HT-29 (cell line): ENCODE measurements at places on chromosomes 7 and 10. TPM values are rescaled to one million over a fixed set of nuclear protein-coding genes. Genes with fewer than 3 reads are reported as not detected.

The ZNF503 gene
- total RNA-seq, result 4.6 and 8.8 TPM in 2 replicates

The MACROH2A2 gene
- total RNA-seq, result not detected in 2 replicates

The OR6V1 gene
- not detected in 2 replicates for total RNA-seq

The CYP3A7 gene
- 0.10 TPM in 1 of 2 replicates, not detected in the other for total RNA-seq

The EPHB6 gene
- 35.9 and 45.9 TPM in 2 replicates for total RNA-seq

The SPDYE8 gene
- total RNA-seq, result not detected in 2 replicates

The STARD3NL gene
- 25.5 and 25.8 TPM in 2 replicates for total RNA-seq

The NPY gene
- not detected in 2 replicates for total RNA-seq

The AGAP6 gene
- 11.3 and 12.3 TPM in 2 replicates for total RNA-seq

The FKBP14 gene
- total RNA-seq, result 3.3 and 3.7 TPM in 2 replicates

The RBP4 gene
- total RNA-seq, result 2.7 and 4.5 TPM in 2 replicates

The LRRC17 gene
- not detected in 2 replicates for total RNA-seq

GRCh38 chr7:157309988-157310668, 26.7 kb upstream of the DNAJB6 start:
- DNase-seq, result no peak

GRCh38 chr7:27000496-27000895, 95.3 kb downstream of the HOXA1 start:
- no peak for DNase-seq

DNA sequence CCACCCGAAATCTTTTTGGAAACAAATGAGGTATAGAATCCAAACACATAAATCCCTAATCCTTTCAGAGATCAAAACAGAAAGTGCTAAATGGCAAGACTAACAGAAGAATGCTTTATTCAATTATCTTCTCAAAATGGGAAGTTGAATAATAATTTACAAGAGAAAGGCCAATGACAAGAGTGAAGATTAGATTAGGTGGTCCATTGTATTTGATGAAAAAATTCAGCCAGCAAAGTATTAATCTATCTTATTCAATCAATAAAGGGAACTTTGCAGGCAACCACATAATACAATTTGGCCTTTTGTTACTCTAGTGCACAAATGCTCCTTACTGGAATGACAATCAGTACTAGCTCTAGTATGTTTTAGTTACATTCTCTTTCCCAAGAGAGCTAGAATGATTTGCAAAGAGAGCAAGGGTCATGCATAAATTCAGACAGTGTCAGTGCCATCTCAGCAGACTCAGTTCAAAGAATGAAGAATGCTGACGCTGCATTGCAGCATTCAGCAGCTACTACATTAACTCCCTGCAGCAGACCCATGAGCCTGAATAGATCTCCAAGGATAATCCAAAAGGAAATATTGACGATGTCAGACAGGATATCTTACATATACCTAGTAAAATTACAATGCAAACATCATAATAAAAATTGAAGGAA, 131.8 kb downstream of the ANK3 start:
- no peak for DNase-seq

DNA sequence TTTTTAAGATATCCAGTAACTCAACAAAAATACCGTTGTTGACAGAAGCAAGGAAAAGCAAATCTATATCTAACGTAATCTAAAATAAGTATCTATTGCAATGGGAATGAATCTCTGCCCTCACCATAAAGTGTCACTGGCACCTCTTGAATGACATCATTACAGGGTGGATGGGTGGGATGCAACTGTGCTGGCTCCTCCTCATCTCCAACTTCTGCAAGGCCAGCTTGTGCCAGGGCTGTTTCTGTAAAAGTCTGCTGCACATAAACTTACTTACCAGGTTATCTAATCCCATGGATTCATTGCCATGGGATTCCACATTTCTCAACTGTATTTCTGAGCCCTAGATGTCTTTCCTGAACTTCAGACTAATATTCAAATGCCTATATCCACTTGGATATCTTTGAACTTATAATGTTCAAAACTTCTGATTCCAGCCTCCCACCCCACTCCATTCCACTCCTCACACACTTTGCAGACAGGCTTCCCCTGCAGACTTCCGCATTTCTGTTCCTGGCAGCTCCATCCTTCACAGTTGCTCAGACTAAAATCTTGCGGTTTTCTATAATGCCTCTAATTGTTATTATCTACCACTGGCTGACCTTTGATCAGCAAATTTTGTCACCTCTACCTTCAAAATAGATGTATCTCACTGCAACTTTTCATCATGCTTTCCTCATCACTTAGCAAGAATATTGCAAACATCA, 10.7 kb downstream of the FGL2 start:
- DNase-seq, result no peak

DNA sequence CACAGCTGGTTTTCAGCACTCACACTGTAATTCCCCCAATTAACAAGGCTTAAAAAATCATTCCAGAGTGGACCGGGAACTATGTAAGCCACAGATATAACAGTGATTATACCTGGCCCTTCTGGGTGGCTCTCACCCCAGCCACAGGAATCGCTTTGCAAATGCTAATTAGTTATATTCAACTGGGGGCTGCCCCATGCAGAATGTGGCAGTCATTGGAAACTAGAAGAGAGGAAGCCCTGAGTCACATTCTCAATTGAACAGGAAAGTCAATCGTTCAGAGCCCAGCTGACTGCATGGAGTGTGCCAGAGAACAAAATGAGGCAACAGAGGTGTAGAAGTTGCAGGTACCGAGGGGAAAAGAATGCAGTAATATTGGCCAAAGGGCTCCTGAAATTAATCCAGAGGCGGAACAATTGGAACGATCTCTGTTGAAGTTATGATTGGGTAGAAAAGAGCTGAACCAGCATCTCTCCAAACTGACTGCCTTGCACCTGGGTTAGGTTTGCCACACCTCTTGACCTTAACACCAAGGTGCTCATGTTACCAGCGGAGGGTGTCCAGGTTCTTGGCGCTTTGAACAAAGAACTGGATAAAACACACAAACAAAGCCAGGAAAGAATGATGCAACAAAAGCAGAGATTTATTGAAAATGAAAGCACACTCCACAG, 909.7 kb upstream of the AUTS2 start:
- no peak for DNase-seq

- DNase-seq, result no peak
Measured at GRCh38 chr7:32053204-32053603, 17.0 kb downstream of the PDE1C start.

DNA sequence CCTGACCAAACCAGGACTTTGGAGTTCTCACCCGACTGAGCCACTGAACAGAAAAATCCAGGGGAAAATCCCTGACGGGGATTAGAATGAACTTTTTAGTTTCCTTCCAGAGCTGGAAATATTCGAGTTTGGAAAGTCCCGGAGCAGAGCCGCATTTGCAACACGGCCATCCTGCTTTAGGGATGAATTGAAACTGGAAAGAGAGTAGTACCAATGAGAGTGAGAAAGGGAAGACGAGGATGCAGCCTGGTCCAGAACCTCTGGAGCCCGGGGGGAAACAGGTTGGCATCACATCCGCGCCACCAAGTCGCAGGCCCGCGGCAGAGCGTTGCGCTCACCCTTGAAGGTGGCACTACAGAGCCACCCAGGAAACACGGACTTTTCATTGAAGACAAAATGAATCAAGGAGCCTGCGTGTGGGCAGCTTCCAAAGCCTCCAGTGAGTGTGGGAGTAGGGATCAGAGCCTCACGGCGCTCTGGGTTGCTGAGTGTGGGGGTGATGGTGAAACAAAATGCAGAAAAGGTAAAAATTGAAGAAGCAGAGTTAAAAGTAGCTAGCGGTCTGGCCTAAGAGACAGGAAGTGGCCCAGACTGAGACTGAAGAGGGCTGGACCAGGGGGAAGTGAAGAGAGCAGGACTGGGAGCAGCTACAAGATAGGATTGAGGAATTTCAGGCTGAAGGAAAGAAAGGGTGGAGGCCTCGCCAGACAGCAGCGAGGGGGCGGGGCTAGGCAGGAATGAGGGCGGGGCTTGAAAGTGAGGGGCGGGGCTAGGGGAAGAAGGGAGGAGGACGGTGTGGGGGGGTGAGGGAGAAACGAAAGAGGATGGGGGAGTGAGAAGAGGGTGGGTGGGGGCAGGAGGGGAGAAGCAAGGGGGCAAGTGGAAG, 1.8 kb downstream of the SMURF1 start:
- DNase-seq, result peak; percentile 89

- DNase-seq, result no peak
Measured at GRCh38 chr7:1927937-1928644, 258.0 kb downstream of the ELFN1 start.

GRCh38 chr7:1579481-1580421, 9.9 kb upstream of the PSMG3 start:
- peak; percentile 83 for DNase-seq

GRCh38 chr7:84105586-84105985, 89.0 kb downstream of the SEMA3A start:
- no peak for DNase-seq

GRCh38 chr7:21413502-21413901, 14.4 kb upstream of the SP4 start:
- DNase-seq, result no peak

- no peak for DNase-seq
Measured at GRCh38 chr7:29349362-29349761, 154.8 kb downstream of the CHN2 start.

DNA sequence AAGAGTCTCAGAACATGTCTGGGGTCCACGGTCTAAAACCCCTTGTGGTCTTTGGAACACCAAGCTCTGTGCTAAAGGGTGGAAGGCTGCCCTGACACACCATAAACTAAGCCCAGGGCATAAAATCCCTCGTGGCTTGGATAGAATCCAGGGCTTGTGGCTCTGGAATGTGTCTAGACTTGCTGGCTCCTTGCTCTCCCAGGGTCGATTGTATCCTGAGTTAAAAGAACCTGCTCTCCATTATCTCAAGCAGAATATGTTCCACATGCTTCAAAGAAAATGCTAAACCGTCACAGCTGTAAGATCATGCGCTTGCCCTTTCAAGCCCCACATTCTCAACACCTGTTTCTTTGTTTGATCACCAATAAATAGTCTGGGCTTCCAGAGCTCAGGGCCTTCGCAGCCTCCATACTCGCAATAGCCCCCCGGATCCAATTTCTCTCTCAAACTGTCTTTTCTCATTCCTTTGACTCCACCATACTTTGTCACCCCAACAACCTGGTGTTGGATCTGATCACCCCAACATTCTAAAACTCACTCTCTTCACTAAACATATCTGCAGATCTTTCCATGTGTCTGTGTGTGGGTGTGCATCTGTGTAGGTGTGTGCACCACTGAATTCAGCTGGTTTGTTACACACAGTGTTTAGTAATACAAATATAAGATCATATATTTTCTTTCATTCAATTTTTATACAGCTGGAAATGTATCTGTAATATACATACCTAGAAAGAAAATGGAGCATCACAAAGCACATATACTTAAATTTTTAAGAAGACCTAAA, 238.5 kb downstream of the ZMYND11 start:
- no peak for DNase-seq

- no peak for DNase-seq
Measured at GRCh38 chr7:159125104-159125954, 19.3 kb downstream of the VIPR2 start.

- no peak for DNase-seq
Measured at GRCh38 chr10:129604333-129605032, 137.4 kb downstream of the MGMT start.

DNA sequence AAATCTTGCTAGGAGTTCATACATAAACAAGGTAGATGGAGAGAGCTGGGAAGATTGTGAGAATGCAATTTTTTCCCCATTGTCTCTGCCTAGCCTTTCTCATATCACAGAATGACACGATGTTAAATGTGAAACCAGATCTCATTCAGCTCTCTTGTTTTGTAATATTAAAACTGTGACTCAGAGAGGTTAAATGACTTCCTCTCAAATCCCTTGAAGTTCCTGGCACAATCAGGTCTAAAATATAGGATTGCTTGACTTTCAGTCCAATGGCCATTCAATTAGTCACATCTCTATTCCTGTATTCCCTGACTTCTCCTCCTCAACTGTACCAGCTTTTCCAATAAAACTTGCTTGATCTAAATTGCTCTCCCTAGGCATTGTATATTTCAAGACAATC, 3.1 kb downstream of the ANKRD22 start:
- peak; percentile 62 for DNase-seq

DNA sequence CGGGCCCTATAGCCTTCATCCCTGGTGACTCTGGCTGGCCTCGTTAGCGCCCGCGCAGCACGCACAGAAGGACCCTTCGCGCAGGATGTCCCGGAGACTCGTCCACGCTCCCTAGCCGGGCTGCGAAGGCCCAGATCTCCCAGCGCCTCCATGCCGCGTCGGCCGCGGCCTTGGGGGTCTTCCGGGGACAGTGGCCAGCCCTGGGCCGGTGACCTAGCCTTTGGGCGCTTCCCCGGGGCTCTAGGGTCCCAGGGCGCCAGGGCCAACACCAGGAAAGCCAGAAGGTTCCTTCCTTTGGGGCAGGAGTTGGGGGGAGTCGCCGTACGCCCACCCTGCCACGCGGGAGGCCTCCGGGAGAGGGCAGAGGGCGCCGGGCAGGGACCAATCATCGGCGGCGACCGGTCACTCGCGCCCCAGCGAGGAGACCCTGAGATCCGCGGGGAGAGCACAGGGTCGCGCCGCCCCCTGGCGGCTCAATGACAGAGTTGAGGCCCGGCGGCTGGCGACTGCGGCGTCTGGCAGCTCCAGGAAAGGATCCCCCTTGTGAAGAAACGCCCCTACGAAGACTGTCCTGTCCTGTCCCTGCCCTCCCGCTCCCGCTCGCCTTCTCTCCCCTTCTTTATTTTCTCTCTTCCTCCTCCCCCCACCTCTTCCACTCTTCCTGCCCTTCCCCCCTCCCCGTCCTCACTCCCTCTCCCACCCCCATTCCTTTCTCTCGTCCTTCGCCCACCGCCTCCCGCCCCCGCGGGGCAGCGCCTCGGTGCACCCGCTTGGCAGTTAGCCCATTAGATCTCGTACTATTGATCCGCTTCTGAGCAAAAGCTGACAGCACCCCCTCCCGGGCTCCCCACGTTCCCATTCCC, 62.3 kb upstream of the LBX1 start:
- no peak for DNase-seq

DNA sequence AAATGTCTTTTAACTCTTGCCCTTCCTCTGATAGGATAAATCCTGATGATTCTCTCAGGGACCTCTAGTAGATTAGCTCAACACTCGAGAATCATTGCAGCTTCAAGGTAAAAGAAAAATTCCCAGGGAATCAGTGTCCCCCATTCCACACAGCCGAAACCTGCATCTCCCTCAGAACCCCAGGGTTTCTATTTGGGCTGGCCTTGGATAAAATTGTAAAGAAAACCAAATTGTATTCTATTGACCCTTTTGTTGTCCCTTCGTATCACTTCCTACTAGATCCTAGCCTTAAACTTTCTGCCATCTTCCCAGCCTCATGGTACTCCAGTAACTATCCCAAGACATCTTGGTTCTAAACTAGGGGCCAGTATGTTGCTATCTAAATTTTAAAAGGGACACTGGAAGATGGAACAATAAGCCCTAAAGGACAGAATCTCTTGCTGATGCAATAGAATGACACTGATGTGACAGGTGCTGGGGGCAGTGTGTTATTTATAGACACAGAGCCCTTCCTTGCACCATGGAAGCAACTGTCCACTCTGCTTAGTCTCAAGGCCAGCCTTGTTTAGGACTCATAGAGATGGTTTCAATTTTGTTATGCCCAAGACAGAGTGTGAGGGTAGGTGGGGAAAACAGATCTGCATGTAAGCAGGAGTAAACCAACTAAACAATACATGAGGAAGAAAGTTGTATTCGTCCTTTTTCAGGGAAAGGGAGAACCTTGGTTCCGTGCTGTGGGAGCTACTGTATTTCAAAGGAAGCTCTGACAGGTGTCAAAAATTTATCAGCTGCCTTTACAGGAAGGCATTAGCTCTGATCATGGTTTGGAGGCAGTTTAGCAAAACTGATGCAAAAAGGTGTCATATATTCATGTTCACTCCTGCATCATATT, 7.6 kb downstream of the ASB15 start:
- no peak for DNase-seq
